ENCODE measurements at places on chromosomes 7 and 10.

- DNase-seq = no peak
Observed at GRCh38 chr10:26890956-26891355, 30.2 kb upstream of the ABI1 start.

DNA sequence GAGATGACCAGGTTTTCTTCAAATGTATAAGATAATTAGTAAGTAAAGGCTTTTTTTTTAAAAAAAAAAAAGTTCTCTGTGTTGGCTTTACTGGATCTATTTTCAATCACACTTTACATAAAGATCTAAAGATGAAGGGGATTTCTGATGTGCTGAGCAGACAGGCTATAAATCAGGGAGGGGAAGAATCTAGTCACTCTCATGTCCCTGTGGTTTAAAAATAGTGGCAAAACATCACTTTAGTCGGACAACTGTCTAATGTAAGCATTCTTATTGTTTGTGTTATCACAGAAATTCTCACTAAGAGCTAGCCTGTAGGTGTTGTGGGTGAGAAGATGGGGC is 132.7 kb downstream of the ICA1 start:
- no peak for DNase-seq

DNA sequence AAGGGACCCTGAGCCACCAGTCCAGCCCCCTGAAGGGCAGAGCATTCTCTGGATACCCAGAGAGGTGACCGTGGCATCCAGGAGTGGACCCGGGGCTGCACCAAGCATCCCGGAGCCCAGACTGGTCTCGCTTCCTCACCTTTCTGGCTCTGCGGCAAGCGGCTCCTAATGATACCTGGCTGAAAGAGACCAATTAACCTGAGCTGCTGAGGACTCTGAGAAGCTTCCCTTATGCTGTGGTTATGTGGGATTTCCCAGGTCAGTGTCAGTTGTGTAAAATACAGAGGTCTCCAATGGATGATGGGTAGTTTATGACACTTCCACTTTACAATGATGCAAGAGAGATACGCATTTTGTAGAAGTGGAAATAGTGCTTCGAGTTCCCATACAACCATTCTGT is 51.5 kb downstream of the PFKFB3 start:
- DNase-seq = no peak

GRCh38 chr10:68333440-68334431 is 1.0 kb upstream of the PBLD start:
- no peak for DNase-seq

DNA sequence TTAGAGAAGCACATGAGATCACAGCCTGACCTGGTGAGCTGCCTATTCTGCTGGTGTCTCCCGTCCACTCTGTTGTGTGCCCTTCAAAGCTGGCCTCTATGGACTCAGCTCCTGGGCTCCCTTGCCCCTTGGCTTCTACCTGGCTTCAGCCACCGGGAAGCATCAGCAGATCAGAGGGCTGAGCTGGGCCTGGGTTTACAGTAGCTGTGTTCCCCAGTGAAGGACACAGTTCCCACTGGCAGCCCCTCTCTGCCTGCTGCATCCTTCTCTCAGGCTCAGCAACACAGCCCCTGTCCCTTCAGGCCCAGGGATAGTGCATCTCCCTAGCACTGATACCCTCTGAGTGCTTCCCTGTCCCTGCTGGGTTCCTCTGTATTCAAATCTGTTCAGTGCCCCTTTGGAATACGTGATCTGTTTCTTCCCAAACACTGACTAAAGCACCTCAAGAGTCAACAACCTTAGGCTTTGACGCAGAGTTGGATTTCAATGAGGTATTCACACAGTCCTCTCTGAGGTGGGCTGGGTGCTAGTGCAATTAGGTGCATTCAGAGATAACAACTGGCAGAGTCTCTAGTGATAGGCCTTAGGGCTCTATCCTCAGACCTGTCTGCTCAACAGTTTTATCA is 109.8 kb downstream of the GRID1 start:
- DNase-seq = no peak

DNA sequence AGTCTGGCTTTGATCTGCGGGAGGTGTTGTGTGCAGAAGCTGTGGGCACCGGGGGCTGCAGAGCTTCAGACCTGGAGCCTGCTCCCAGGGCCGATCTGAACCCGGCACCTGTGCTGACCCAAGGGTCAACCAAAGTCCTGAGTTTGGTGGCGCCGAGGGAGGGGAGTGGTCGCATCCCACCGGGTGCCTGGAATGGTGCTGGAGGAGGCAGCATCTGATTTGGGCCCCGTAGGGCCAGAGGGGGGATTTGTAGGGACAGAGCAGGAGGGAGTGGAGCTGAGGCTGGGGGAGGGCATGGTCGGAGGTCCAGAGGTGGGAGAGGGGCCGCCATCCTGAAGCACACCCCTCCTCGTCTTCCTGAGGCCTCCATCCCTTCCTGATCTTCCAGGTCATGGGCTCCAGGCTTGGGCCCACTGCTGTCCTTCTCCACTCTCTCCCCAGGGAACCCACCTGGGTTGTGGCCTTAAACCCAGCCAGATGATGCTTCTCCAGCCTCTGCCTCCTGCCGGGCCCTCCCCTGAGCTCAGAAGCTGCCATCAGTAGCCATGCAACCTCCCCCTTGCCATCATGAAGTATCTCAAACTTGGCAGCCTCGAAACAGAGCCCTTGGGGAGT is 112.9 kb downstream of the LHPP start:
- DNase-seq = no peak

GRCh38 chr7:155145477-155146255 is 75.5 kb downstream of the HTR5A start:
- DNase-seq = no peak

- DNase-seq = no peak
Observed at GRCh38 chr7:66575398-66575797, 53.3 kb upstream of the KCTD7 start.

- DNase-seq = no peak
Observed at GRCh38 chr10:70034232-70034631, 18.4 kb upstream of the MACROH2A2 start.

DNA sequence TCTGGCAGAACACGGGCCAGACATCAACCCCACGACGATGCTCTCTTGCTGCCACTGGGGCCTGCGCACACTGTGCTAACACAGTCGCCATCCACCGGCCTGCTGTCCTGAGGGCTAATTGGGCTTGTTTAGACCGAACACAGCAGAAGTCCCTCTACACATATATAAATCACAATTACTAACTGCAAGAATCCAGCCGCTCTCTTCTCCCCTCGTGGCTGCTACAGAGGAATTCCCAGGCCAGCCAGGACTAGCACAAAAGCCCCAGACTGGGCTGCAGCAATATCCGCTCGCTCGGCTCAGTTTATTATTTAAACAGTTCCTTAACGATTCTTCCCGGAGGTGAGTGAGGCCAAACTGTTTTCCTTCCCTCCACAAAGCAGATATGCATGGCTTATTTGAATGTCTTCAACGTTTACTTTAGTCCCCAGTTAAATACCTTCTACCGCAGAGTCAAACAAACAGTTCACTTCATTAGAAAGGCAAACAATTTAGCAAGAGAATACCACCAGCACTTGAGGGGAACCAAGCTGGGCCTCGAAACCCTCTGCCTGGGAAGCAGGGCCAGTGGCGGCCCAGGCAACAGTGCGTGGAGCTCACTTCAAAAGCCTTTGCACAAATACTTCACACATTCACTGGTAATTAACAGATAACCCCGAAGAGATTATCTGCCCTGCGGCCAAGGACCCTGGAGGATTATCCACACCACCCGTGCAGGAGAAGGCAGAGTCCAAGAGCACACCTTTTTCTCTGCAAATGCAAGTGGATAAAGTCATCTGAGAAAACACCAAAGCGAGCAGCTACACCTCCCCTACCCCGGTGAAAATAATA is 145.3 kb downstream of the GLI3 start:
- no peak for DNase-seq

DNA sequence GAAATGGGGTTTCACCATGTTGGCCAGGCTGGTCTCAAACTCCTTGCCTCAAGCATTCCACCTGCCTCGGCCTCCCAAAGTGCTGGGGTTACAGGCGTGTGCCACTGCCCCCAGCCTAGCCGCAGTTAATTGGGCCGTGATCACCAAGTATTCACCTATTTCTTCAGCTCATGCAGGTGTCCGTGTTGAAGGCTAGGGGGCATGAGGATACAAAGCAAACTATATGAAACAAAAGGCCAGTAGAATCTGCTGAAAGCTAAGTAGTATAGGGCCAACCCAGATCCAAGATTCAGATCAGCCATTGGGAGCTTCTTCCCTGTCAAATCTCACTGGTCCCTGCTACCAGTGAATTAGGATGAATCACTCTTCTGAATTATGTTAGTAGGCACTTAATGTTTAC is 73.4 kb downstream of the LRRC4 start:
- DNase-seq = no peak

DNA sequence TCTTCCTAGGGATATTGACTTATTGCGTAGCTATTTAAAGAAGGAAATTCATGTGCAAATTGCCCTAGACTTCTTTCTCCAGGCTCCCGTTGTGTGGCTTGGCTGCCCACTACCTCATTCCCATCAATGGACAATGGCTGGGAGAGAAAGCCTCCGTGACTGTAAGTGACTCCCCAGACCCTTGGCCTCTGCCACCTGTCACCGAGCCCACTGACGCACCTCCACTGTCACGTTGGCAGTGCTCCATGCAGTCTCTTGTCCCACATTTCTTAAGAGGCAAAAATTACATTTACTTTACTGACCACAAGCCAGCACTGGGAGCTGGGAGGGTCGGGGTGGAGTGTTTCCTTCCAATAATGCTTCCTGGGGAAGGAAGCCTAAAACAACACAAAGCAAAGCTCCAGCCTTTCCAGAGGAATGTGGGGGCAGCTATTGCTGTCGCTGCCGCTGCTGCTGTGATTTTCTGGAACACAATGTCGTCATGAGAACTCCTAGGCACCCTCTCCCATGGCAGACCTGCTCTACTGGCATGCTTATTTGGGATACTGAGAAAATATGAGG is 89.7 kb upstream of the STEAP1B start:
- DNase-seq = no peak

- peak; percentile 15 for DNase-seq
Observed at GRCh38 chr10:71888623-71889387, 37.8 kb upstream of the PSAP start.

- no peak for DNase-seq
Observed at GRCh38 chr10:12346707-12347106, 2.6 kb upstream of the CAMK1D start.

GRCh38 chr7:45461026-45461425 is 113.1 kb upstream of the ADCY1 start:
- DNase-seq = no peak

GRCh38 chr10:102930720-102931119 is 12.6 kb downstream of the CNNM2 start:
- no peak for DNase-seq

- no peak for DNase-seq
Observed at GRCh38 chr7:144011458-144012230, 11.5 kb downstream of the OR6B1 start.

DNA sequence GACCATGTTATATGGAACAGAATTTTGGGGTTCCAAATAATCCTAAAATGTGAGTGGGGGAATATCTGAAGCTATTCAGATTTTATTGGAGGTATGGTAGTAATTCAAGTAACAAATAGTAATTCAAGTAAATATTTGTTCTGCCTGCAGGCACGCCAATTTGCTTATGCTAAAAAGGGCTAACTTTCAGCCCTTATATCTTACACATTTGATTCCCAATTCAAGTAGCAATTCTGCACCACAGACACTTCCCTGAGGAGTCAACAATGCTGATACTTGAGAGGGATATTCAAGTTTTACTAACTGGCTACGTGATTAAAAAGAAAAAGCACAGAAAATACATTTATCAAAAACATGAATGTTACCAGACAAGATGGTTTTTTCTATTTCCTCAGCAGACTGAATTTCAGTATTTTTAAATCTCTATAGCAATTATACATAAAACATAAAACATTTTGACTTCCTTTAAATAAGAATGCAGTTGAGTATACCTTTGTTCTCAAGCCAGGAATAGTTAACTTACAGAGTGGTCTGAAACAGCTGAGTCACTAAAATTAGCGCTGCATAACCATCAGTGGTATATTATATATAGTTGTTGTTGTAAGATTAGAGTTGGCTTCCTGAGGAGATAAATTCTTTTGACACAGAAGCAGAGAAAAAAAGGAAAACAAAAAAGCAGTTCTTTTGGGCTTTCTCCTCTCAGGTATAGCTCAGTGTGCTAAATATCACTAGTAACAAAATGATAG is 33.9 kb downstream of the MTPN start:
- no peak for DNase-seq

DNA sequence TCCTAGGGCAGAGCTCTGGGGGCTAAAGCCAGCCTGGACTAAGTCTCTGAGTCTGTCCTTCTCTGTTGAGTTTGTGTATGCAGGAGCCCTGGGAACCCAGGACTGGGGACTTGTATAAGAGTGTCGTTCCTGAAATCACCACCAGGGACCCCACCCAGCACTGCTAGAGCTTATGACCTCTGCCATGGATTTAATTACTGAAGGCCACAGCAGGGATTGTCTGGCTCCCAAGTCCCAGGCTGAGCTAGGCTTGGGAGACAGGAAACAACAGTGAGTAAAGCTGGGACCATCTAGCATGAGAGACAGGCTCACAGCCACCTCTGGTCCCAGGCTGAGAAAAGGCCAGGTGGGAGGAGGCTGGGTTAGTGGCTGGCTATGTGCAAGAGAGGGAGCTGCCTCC is 1.4 kb upstream of the TSPAN15 start:
- no peak for DNase-seq

All from activated CD8-positive, alpha-beta memory T cell treated with anti-CD3 and anti-CD28 coated beads for 1 hour (primary cell).